ENCODE measurements at places on chromosomes 12 and 14.

- no peak overlapping the region for H3K4me3 ChIP-seq
- H3K27ac ChIP-seq: no peak overlapping the region
- no peaks in the 10 kb centered on the region for H3K36me3 ChIP-seq
- peak; percentile 63 for DNase-seq
- H3K4me1 ChIP-seq: peaks cover 17% of the 10 kb centered on the region
These were observed 30.0 kb upstream of the GRIP1 start for GRCh38 chr12:66708704-66709456.

DNA sequence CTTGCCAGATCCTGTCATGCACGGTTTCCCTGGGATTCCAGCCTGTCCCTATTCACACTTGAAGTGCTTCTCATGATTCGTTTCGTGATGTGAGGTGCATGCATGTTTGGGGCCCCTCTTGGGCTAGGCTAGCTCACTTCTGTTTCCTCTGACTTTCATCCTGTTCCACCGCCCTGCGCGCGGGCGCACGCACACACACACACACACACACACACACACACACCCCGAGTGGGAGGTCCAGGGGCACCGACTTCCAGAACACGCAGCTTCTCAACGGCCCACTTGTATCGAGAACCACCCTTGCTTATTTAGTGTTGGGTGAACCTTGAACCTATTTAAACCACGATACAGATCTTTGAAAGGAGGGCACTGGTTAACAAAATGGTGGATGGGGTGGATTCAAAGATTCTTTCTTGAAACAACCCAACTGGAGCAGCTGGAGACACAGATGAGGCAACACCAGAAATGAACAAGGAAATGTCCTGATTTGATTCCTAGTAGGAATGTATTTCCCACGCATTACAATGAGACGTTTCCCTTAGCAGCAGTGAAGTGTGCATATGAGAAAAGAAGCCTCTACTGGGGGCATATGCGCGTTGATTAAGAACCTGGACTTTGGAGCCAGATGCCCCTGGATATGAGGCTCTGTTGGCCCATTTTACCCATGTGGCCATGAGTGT, 16.3 kb downstream of the ELK3 start:
- no peaks in the 10 kb centered on the region for H3K27me3 ChIP-seq
- peak overlapping the region; percentile 21 for H3K4me3 ChIP-seq
- no peak overlapping the region for H3K27ac ChIP-seq
- DNase-seq: no peak
- H3K36me3 ChIP-seq: no peaks in the 10 kb centered on the region

DNA sequence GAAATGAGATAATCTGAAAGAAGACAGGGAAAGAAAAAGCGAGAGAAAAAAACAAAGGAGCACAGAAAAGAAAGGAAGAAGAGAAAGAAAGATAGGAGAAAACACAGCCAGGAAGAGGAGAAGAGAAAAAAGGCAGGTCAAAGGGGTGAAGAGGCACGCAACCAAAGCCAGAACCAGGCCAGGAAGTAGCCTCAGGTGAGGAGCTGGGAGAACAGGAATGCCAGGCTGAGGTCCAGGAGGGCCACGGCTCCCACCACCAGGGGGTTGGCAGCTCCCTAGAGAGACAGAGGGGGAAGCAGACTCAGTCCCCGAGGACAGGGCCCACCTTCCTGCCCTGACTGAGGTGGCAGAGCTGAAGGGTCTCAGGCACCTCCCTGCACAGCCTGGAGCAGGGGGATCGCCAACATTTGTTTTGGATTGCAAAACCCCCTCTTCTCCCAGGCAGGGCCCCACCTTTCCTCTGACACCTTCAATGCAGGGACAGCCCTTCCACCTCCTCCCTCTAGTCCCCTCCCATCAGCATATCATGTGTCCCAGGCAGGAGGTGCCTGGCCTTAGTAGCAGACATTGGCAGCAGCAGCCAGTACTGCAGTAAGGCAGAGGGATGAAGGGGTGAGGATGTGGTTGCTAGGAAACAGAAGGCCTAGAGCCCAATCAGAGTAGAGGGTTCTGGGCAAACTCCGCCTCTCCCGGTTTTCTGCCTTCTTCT, 2.0 kb upstream of the AP1G2 start:
- H3K36me3 ChIP-seq: peaks cover 15% of the 10 kb centered on the region
- DNase-seq: no peak
- H3K4me1 ChIP-seq: peaks cover 19% of the 10 kb centered on the region
- no peak overlapping the region for H3K27ac ChIP-seq

GRCh38 chr12:17215759-17216570, 610.0 kb upstream of the LMO3 start:
- no peak for DNase-seq
- H3K4me3 ChIP-seq: no peak overlapping the region
- H3K4me1 ChIP-seq: no peaks in the 10 kb centered on the region
- H3K27ac ChIP-seq: no peak overlapping the region
- H3K27me3 ChIP-seq: no peaks in the 10 kb centered on the region
- H3K36me3 ChIP-seq: no peaks in the 10 kb centered on the region

DNA sequence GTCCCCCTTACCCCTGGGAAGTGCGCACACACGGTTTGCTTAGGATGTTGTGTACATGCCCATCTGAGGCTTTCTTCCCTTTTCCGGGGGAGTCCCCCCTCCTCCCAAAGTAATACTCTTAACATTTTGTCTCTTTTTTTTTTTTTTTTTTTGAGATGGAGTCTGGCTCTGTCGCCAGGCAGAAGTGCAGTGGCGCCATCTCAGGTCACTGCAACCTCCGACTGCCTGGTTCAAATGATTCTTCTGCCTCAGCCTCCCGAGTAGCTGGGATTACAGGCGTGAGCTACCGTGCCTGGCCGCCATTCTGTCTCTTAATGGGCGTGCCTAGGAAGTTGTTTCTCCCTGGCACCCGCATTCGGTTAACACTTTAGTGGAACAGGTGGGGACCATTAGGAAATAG, 4.5 kb upstream of the GMFB start:
- no peak for DNase-seq
- no peak overlapping the region for H3K27ac ChIP-seq
- H3K4me3 ChIP-seq: no peak overlapping the region
- H3K36me3 ChIP-seq: no peaks in the 10 kb centered on the region
- peaks cover 14% of the 10 kb centered on the region for H3K4me1 ChIP-seq
- H3K27me3 ChIP-seq: no peaks in the 10 kb centered on the region

DNA sequence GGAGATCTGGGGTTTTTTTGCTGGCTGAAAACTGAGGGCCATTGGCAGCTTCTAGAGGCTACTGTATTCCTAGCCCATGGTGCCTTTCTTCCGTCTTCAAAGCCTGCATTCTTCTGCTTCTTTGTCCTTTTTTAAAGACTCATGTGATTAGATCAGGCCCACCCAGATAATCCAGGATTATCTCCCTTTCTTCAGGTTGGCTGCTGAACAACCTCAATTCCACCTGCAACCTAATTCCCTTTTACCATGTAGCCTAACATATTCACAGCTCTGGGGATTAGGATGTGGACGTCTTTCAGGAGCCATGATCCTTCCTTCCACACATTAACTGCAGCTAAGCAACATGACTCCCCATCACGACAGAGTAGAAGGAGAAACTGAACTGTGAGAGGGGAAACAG, 985.5 kb downstream of the DIO2 start:
- H3K36me3 ChIP-seq: no peaks in the 10 kb centered on the region
- H3K27ac ChIP-seq: no peak overlapping the region

DNA sequence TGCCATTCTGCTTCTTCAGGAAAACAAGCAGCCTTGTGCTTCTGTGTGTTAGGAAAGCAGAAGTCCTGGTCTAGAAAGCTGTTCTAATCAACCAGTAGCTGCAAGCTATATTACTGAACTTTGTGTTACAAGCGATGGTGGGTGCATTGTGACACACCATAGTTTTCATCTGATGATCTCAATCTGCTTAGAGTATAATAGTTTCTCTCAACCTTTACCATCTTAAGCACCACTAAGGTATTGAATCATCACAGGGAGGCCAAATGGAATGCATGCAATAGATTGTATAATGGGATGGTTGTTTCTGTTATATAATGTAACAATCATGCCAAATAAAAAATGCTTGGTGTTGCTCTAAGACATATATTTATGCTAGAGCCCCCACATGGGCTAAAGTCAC, 771.7 kb downstream of the NOVA1 start:
- H3K27ac ChIP-seq: no peak overlapping the region
- DNase-seq: no peak
- H3K27me3 ChIP-seq: no peaks in the 10 kb centered on the region

DNA sequence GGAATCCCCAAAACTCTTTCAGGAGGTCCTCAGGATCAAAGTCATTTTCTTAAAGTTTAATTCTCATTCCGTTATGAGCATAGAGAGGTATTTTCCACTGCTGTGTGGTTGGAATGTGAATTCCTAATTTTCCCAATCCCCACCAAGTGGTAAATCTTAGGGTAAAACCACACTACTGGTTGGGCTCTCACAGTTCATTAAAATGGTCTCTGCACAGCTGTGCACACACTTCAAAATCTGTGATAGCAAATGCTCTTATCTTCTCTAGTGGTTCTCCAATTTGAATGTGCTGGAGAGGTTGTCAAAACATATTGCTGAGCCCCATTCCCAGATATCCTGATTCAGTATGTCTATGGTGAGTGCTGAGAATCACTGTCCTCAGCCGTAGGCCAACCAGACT, 189.1 kb downstream of the BMP4 start:
- no peaks in the 10 kb centered on the region for H3K27me3 ChIP-seq
- no peak overlapping the region for H3K4me3 ChIP-seq
- H3K36me3 ChIP-seq: no peaks in the 10 kb centered on the region
- no peak for DNase-seq
- no peaks in the 10 kb centered on the region for H3K4me1 ChIP-seq
- no peak overlapping the region for H3K27ac ChIP-seq

DNA sequence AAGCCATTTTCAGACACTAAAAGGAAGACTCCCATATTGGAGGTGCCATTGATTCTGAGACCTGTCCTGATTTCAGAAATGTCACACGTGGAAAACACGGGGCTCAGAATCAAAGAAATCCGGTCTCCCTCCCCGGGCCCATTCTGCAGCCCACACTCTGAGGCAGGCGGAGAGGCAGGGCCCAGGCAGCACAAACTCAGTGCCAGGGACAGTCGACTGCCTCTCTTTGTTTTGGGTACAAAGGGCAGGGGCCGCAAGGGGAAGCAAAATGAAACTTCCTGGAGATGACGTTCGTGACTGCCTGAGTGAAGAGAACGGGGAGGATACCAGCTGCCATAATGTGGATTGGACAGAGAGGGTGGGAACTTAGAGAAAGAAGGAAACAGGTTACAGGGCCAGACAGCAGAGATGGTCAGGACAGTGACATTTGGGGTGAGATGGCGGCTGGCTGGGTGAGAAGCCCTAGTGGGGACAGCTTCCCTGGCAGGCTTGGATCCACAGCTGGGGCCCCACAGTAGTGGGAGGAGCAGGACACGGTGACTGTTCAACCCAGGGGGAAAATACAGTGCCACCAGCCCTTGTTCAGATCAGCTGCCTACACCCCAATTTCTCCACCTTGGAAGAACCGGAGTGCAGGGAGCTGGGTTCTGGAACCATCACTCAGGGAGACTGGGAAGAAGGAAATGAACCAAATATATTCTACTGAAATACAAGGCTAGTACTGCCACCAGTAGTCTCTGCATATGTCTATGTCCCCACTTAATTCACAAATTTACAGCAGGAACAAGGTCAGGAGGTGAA, 8.1 kb downstream of the GAPDH start:
- no peaks in the 10 kb centered on the region for H3K27me3 ChIP-seq
- no peak overlapping the region for H3K27ac ChIP-seq
- H3K4me3 ChIP-seq: no peak overlapping the region
- H3K4me1 ChIP-seq: peaks cover 42% of the 10 kb centered on the region
- DNase-seq: no peak

GRCh38 chr12:81245458-81245857, 167.6 kb downstream of the ACSS3 start:
- DNase-seq: no peak
- no peaks in the 10 kb centered on the region for H3K4me1 ChIP-seq
- H3K4me3 ChIP-seq: no peak overlapping the region
- H3K27ac ChIP-seq: no peak overlapping the region
- no peaks in the 10 kb centered on the region for H3K36me3 ChIP-seq

Data from CD8-positive, alpha-beta memory T cell (primary cell).